ENCODE measurements at places on chromosomes 2 and 18.
A peak's percentile ranks its signal among the peaks of the same experiment; 100 is the strongest.

GRCh38 chr2:29281916-29282247, 166.7 kb downstream of the CLIP4 start:
- DNase-seq, result no peak

DNA sequence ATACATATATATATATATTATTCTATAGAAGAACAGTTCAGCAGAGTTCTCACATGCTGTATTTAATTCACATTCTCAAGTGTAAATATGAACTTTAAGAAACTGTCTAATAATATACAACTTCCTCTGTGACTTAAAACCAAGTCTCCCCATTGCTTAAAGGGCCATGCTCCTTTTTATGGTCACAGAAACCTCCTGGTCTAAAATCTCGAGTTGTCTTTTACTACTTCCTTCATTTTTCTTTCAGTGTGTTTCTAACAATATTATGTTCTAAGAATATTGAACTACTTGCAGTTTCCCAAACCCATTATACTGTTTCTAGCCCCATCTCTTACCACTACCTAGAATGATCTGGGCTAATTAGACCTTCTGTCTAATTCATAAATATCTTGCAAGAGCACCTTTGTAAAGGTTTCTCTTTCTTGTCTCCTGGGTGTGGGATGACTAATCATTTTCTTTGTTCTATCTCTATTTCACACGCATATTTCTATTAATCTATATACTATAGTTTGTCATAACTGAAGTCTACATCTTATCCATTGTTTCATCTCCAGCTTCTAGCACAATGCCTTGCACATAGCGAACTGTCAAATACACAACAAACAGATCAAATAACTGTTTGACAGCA, 48.8 kb downstream of the ERBB4 start:
- no peak for DNase-seq

GRCh38 chr2:28359222-28360057, 33.2 kb upstream of the FOSL2 start:
- DNase-seq, result peak; percentile 95

- DNase-seq, result no peak
Observed at GRCh38 chr2:194086129-194086528, 1570.9 kb upstream of the SLC39A10 start.

GRCh38 chr18:13745696-13746095, 19.2 kb downstream of the RNMT start:
- no peak for DNase-seq

DNA sequence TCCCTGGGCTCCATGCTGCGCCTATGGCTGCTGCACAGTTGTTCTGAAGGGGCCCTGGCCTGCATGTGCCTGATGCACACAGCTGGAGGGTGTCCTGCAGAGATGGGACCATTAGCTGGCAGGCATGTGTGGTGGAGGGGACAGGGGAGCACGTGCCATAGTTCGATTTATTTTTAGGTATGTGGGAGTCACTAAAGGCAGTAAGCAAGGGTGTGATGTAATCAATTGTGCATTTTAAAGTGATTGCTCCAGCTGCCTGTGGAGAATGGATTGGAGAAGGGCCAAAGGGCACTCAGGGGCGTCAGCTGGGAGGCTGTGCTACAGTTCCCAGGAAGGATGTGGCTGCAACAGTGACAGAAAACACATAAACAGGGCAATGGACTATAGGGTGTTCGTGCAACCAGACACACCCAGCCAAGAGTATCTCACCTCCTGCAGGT, 205.1 kb downstream of the ARL4C start:
- peak; percentile 67 for DNase-seq

GRCh38 chr18:60060578-60060977, 160.8 kb downstream of the PMAIP1 start:
- DNase-seq, result no peak

DNA sequence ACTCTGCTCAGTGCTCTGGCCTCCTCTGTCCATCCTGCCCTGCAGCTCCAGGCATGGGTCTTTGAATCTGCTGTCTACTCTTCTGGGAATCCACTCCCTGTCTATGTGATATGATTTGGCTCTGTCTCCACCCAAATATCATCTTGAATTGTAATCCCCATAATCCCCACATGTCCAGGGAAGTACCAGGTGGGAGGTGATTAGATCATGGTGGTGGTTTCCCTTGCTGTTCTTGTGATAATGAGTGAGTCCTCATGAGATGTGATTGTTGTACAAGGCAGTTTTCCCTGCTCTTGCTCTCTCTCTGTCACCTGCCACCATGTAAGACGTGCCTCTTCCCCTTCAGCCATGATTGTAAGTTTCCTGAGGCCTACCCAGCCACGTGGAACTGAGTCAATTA, 881.8 kb upstream of the ID2 start:
- no peak for DNase-seq

DNA sequence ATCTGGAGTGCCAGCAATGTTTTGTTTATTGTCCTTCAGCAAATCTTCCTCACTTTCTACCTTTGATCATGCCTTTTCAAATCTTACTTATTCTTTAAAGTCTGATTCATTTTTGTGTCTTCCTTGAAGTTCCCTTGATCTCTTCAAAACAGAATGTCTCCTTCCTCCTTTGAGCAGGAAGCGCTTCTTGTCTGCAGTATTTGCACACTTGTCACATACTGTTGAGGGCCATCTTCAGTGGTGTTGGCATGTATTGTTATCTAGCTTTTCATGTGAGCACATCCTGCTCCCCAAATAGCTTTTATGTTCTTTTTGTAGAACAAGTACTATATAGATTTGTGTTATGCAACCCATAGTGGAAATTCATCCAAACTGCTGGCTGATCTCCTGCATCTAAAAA, 5.9 kb upstream of the CERS6 start:
- DNase-seq, result no peak

DNA sequence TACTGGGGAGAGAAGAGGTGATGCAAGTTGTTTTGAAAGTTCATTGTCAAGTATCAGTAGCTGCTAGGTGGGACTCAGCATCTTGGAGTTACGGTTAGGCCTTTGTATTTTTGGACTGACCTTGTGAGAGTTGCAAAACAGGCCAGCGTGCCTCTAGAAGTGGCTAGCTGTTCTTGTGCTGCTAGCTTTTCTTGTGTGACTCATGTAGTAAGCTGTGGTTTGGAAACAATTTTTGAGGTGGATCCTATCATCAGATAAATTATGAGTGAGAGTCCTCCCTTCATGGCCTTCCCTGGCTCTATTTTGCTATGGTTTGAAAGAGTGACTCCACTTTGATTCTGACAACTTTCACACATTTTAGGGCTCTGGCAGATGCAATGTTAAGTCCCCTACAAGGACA, 409.2 kb upstream of the HS6ST1 start:
- peak; percentile 63 for DNase-seq

- no peak for DNase-seq
Observed at GRCh38 chr2:151810489-151810888, 17.7 kb downstream of the ARL5A start.

GRCh38 chr18:34661464-34662087, 48.5 kb upstream of the DTNA start:
- peak; percentile 59 for DNase-seq

DNA sequence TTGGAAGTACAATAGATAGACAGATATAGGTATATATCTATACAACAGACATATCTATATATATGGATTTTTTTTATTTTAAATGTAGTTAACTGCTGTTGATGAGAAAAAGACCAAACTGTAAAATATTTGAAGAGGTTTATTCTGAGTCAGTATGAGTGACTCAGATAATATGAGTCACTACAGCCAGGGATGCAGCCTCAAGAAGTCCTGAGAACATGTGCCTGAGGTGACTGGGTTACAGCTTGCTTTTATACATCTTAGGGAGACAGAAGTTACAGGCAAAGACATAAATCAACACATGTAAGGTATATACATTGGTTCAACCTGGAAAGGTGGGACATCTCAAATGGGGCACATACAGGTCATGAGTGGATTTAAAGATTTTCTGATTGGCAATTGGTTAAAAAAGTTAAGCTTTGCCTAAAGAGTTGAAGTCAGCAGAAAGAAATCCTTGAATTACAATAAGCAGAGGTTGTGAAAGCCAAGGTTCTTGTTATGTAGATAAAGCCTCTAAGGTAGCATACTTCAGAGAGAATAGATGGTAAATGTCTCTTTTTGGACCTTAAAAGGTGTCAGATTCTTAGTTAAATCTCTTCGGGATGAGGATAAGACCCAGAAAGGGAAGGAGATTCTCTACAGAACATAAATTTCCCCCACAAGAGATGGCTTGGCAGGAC, 149.9 kb downstream of the RBM43 start:
- peak; percentile 4 for DNase-seq

DNA sequence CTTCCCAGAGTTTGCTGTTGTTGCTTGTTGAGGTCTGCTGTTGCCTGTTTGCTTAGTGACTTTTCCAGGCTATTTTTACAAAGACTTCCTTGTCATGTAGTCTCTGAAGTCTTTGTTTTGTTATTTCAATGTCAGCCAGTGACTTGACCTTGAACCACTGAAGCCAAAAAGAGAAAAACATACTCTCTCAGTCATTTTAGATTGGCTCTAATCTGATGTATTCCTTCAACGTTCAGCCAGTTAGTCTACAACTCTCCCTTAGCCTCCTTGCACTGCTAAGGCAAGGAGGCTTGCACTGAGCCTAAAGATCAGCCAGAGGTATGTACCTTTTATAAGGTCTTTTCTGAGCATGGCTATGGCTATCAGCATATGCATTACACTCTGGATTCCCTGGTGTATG, 27.9 kb downstream of the KIAA1328 start:
- no peak for DNase-seq

DNA sequence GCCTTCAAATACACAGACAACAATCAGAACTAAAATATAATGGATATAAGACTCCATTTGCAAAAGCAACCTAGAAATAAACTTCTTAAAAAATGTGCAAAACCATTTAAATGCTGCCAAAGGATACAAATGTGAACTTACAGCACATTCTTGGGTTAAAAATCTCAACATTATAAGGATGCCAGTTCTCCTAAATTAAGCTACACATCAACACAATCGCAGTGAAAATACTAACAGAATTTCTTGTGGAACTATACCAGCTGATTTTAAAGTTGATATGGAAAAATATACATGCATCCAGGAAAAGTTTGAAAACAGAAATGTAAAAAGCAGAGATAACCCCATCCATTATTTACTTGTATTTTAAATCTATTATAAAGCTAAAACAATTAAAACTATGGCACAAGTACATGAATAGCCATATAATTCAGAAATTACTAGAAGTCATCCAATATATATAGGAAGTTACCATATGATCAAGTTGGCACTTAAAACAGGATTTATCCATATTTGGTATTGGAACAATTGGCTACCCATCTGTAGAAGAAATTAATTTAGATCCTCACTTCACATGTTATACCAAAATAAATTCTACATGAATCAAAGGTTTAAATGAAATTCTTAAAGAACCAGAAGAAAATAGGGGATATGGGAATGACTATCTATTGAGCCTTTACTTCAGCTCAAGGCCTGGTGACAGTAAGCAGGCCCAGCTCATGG, 151.7 kb upstream of the GLI2 start:
- no peak for DNase-seq

DNA sequence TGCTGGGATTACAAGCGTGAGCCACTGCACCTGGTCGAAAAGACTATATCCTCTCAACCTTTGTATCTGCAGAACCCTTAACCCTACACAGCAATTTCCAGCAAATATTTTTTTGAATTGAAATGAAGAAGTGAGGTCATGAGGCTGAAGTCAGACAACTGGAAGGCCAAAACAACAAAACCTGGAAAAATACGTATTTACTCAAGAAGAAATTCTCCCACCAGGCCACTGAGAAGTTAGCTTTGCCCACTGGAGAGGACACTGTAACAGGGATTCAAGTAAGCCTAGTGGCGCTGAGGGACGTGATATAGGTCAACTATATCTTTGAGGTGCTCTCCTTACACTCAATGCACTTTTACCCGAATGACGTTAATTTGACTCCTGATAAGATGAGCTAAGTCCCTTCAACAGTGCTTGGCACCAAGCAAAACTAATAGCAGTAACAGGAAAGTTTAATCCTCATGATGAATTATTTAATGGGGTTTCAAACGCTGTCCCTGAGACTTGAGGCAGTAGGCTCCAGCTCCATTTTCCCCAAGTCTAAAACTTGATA, 1.9 kb downstream of the HDLBP start:
- DNase-seq, result no peak

GRCh38 chr18:26157326-26157725, 23.7 kb downstream of the PSMA8 start:
- no peak for DNase-seq

DNA sequence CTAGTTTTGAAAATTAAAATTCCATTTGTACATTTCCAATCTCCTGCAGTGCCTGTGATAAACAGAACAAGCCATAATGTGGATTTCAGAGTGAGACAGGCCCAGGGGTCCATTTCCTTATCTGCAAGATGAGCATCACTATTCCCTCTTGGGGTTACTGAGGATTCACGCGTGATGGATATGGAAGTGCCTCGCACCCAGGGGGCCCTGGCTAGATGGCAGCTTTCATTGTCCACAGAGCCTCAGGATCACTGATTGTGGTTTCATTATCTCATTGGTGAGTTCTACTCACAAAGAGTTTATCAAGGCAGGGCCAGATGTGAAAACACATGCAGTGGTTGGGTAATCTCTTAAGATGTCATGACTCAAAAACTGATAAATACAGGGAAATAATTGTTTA, 11.6 kb downstream of the CNGA3 start:
- no peak for DNase-seq

GRCh38 chr2:84779781-84780180, 101.1 kb downstream of the TRABD2A start:
- DNase-seq, result no peak

DNA sequence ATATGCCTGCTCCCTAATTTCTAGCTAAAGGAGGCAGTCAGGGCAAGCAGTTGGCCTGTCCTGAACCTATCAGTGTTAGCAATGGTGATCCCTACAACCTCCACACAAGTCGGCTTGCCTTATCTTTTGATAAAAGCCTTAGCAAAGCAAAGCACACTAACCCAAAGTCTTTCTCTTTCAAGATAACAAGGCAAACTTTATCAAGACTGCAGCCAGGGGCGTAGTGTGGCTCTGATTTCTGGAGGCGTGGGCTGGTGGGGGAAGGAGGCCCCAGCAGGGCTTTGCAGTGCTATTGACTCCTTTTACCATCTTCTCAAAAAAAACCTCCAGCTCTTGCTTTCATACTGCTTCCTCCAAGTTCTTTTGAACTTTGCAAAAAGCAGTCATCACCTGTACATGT, 40.2 kb upstream of the LAMA1 start:
- no peak for DNase-seq

DNA sequence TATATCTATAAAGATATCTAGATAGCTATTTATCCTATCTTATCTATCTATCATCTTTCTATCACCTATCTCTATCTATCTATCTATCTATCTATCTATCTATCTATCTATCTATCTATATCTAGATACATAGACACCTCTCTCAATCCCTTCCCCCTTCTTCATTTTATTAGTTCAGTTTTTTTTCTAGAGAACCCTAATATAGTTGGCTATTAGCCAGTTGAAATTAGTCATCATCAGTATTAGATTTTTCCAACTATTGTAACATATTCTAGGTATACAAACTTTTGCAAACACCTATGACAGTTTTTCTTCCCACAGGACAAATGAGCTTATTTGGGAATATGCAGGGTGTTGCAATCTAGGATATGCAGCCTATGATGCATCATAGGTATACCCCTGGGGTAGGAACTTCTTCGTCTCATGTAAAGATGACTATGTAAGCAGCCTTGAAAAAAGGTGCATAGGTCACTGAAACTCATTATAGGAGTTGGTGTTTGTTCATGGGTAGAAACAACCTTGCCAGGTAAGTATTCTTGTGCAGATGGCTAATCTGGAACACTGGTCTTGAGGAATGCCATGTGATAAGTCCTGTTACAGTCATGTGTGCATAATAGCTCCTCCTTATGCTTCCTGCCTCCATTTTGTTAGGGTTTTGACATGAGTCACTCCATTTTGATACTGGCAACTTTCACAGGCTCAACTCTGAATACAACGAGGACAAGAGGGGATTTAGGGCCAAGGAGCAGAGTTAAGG, 160.7 kb upstream of the ZSWIM2 start:
- DNase-seq, result no peak
